ENCODE measurements at places on chromosomes 2 and 18. TPM values are rescaled to one million over a fixed set of nuclear protein-coding genes. Genes with fewer than 3 reads are reported as not detected.

DNA sequence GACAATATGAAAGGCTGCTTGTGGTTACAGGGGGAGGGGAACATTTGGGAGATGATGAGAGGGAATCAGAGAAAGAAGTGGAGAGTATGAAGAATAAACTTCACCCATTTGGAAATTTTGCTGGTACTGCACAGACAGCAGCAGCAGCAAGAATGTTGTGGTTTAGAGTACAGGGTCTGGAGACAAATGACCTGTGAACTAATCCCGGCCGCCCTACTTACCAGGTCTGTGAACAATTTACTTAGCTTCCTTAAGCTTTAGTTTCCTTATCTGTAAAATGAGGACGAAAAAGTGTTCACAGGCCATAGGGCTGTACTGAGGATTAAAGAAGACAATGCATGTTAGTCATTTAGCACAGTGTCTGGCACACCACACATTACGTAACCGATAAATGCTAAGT lies 685.4 kb upstream of the CELF4 start:
- DNase-seq = no peak
- no peaks in the 10 kb centered on the region for H3K27me3 ChIP-seq
- no peak overlapping the region for H3K27ac ChIP-seq
- no peaks in the 10 kb centered on the region for H3K36me3 ChIP-seq
- no peak overlapping the region for H3K4me3 ChIP-seq

DNA sequence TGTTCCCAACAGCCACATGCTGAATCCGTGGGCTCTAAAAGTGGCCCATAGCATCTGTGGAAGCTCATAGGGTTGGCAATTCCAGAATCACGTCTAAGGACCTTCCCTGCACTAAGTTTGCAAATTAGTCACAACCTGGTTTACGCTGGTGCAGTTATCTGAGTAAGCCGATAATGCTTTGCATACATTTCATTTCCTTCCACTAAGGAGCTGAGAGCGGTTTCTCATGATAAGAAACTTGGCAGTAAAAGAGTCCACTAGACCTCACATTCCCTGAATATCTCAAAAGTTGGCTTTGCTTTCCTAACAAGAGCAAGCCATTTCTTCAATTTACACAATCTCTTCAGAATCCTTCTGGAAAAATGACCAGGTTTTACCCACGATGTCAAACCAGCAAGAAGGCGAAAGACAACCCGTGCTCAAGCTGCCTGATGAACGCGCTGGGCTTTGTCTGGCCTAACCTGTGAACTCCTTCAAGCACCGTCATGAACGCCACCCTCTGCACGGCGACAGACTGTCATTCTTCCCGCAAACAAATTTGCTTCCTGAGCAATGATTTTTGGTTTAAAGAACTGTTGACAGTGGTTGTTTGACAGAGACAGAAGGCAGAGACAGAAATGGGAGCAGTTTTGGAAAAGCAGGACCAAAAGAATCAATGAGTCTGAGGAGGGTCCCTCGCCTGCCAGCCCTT lies 73.0 kb upstream of the COPS8 start:
- no peaks in the 10 kb centered on the region for H3K36me3 ChIP-seq
- H3K27ac ChIP-seq = no peak overlapping the region
- H3K27me3 ChIP-seq = no peaks in the 10 kb centered on the region

DNA sequence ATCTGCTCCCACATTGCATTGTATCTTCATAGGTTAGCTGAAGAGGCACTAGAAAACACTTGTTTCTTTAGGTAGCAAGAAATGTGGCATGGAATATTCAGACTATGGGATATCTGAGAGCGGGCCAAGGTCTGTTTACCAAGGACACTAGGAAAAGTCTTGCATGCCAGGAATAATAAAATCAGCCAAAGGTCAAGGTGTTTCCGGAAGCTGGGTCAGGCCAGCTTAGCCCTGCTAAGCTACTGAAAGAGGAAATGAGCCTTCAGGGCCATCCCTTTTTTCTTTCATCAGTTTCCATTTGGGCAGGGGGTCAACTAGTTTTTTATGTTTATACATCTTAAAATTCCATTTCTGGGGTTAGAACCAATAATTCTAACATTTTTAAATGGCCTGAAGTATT lies 101.1 kb downstream of the DPP4 start:
- no peaks in the 10 kb centered on the region for H3K36me3 ChIP-seq
- H3K27me3 ChIP-seq = no peaks in the 10 kb centered on the region
- no peaks in the 10 kb centered on the region for H3K4me1 ChIP-seq
- H3K27ac ChIP-seq = no peak overlapping the region
- DNase-seq = no peak
- H3K4me3 ChIP-seq = no peak overlapping the region

DNA sequence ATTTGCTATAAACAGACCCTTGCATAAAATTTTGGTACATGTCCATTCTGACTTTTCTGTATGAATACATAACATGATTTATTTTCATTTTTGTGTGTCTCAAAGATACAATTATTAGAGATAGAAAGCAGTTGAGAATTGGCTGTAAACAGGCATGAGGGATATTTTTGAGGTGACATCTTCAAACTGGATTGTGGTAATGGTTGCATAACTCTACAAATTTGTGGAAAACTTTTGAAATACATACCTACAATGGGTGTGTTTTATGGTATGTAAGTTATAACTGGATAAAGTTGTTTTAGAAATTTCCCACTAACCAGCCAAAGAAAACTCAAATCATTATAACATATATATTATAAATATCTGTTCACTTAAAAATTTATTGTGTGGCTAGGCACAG lies 39.6 kb downstream of the GREB1L start:
- no peaks in the 10 kb centered on the region for H3K27me3 ChIP-seq
- H3K4me3 ChIP-seq = no peak overlapping the region
- H3K4me1 ChIP-seq = no peaks in the 10 kb centered on the region
- H3K27ac ChIP-seq = no peak overlapping the region

Gene NFATC1
- 5.1 TPM for total RNA-seq

GRCh38 chr2:130754811-130755210 lies 529 bp upstream of the AMER3 start:
- H3K36me3 ChIP-seq = no peaks in the 10 kb centered on the region
- no peak for DNase-seq
- peaks cover 8% of the 10 kb centered on the region for H3K4me1 ChIP-seq
- H3K27ac ChIP-seq = no peak overlapping the region
- no peak overlapping the region for H3K4me3 ChIP-seq
- H3K27me3 ChIP-seq = no peaks in the 10 kb centered on the region

Gene ABCG8
- 0.06 TPM for total RNA-seq

GRCh38 chr18:79064228-79064627 lies 5.0 kb upstream of the ATP9B start:
- no peaks in the 10 kb centered on the region for H3K36me3 ChIP-seq
- H3K27me3 ChIP-seq = no peaks in the 10 kb centered on the region
- H3K27ac ChIP-seq = no peak overlapping the region
- H3K4me3 ChIP-seq = no peak overlapping the region

Measured in pancreas (tissue), 10 donors.